ENCODE measurements at places on chromosomes 7 and 10.

DNA sequence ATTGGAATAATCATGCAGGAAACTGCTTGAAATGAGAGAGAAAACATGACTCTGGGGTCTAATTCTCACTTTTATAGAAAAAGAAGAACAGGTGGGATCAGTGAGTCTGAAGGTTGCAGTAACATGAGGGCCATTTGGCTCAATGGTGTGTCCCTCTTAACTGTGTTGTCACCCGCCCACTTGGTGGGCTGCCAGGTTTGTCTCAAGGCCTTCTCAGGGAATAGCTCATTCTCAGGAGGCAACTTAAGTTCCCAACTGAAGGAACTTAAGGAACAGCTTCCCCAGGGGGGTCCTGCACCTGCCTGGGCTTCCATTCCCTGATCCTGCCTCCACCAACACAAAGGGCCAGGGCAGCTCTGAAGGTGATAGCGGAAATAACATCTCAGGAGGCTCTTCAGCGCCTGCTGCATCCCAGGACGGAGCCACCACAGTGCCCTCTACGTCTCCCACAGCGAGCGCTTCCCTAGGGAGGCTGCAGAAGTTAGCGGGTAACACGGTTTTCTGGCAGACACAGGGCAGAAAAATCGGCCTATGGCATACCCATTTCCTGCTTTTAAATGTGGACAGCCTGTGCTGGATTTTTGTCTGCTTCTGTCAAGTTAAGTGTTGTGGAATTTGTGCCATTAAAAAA is 88.8 kb downstream of the ZRANB1 start:
- no peak for DNase-seq

DNA sequence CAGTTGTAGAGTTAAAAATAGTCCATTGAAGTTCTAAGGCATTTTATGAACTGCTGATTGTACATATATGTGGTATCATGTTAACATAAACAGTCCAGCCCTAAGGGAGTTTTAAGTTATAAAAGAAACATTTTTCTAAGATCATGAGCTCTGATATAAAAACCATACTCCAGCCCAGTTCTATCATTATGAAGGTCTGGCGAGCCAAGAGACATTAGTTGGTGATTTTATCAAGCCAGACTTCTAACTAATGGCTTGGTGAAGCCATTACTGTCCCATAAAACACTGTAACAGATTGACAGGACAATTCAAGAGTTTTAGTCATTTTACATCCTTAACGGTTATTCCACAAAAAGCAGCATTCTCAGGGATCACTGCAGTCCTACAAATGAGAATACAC is 221.6 kb downstream of the RNLS start:
- DNase-seq = no peak

GRCh38 chr10:94107191-94107590 is 113.5 kb downstream of the PLCE1 start:
- no peak for DNase-seq

DNA sequence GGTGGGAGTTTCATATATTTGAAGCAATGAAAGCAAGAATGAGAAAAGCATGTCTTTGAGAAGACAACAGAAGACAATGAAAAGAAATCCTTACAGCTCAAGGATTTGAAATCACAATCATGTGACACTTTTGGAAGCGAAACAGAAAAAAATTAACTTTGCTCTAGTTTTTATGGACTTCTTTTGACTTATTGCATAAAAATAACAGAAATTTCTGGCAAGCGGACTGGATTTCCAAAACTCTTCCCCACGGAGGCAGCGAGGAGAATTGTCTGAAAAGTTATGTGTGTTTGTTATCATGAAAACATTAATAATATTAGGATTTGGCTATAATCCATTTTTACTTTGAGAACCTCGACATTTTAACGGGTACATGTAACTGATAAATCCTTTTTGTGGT is 223.3 kb downstream of the LRMDA start:
- no peak for DNase-seq

DNA sequence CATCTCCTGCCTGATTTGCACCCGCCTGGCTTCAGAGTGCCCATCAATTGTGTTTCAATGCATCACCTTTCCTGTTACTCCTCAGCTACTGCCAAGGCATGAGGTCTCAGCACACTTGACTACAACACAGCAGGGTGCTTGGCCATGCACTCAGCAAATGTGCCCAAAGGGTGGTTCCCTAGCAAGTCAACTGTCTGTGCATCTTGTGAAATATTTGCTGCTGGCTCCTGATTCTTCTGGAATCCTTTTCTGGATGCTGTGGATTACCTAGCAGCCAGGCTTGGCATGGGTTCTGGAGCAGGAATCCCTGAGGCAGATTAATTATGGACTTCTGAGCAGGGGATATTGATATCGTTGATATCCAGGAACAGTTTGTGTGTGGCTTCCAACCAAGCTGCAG is 662.6 kb upstream of the MGMT start:
- DNase-seq = no peak

DNA sequence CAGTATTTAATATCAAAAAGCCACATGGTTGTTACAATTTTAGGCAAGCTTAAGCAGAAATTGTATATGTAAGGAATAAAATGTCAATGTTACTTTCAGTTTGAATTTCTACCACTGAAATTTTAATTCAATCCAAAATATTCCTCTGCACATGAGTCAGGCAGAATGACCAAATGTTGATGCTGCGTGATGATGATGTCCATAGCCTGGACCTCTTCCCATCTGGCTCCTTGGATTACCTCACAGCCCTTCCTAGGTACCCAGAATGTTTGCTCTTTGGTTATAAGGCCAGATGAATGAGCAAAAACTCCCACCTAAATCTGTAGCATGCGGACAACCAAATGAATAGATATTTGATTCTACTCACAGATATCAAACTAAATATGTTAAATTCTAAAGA is 258.3 kb upstream of the IMMP2L start:
- DNase-seq = no peak

DNA sequence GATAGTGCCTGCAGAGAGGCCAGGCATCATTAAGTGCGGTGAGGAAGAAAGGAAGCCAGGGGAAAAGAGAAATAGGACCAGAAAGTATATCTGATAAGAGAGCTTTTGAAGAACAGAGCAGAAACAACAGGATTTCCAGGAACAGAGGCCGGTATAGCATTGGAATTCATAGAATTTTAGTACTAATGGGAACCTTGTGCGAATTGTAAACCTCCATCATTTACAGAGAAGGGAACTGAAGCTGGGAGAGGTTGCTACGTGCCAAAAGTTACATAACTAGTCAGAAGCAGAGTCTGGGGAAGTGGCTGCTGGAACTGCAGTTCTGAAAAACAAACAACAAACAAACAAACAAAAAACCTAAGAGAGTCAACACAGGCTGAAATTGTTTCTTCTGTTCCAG is 5.4 kb upstream of the ZMYND11 start:
- DNase-seq = no peak

GRCh38 chr7:21154614-21155013 is 273.3 kb upstream of the SP4 start:
- DNase-seq = no peak

- DNase-seq = no peak
Measured at GRCh38 chr7:81514546-81514945, 255.3 kb downstream of the HGF start.

DNA sequence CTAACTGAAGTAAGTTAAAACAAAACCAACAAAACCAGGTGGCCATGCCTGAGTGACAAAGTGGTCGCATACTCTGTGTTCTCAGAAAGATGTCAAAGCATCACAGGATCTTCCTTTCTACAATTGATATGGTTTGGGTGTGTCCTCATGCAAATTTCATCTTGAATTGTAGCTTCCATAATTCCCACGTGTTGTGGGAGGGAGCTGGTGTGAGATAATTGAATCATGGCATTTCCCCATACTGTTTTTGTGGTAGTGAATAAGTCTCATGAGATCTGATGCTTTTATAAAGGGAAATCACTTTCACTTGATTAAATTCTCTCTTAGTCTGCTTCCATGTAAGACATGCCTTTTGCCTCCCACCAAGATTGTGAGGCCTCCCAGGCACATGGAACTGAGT is 465.7 kb downstream of the PCDH15 start:
- no peak for DNase-seq

- DNase-seq = no peak
Measured at GRCh38 chr10:128000471-128001362, 93.8 kb downstream of the PTPRE start.

DNA sequence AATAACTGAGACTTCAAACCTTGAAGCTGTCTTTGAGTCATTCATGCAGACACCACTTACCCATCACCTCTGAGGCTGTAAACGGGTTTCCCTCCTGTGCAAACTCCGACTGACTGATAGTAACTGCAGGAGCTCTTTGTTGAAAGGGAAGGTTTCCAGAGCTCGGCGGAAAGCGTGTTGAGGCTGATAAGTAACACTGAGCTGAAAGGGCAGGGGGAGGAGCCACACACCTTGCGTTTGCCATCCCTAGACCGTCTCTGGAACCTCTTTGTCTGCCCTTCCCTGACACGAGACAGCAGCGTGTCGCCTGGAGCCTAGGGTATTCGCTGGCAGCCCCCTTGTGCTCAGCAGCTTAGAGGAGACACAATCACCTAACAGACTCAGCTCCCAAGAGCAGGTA is 134.0 kb downstream of the PAXIP1 start:
- peak; percentile 71 for DNase-seq

GRCh38 chr10:26821699-26822570 is 38.8 kb downstream of the ABI1 start:
- no peak for DNase-seq

GRCh38 chr10:21145751-21146435 is 248.8 kb upstream of the NEBL start:
- no peak for DNase-seq

- DNase-seq = no peak
Measured at GRCh38 chr7:1635401-1635800, 34.7 kb upstream of the ELFN1 start.

DNA sequence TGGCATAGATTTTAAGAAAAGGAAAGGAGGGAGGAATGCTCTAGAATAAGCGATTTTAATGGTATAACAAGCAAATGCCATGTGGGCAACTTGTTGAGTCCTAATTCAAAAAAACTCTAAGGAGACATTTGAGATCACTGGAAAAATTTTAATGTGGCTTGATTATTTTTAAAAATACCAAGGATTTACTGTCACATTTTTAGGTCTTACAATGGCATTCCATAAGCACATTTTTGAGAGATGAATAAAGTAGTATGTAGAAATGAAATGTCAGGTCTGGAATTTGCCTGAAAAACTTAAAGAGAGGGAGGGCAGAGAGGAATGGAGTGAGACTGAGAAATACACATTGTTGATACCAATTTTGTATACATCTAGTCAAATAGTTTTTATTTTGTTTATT is 20.3 kb downstream of the NCAPG2 start:
- no peak for DNase-seq

GRCh38 chr10:35331894-35332640 is 4.2 kb upstream of the CCNY start:
- no peak for DNase-seq
